DMS79 (cell line): ENCODE measurements at places on chromosomes 1 and 21.

- peak; percentile 39 for DNase-seq
These were observed 733 bp downstream of the KDM5B start for GRCh38 chr1:202807451-202807925.

DNA sequence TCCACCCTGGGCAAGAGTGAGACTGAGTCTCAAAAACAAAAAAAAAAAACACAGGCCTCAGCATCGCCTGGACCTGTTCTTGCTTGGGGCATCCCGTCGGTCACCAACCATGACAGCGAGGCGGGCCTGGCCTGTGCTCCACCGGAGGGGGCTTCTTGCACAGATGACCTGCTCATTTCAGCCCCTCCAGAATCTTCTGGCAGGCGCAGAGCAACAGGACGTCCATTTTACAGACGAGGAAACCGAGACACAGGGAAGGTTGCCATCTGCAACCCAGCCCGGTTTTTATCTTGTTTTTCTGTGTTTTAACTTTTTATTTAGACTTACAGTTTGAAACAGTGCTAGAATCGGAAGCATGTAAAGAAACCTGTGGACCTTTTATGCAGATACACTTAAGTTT lies 918 bp downstream of the CSTB start:
- DNase-seq = no peak

DNA sequence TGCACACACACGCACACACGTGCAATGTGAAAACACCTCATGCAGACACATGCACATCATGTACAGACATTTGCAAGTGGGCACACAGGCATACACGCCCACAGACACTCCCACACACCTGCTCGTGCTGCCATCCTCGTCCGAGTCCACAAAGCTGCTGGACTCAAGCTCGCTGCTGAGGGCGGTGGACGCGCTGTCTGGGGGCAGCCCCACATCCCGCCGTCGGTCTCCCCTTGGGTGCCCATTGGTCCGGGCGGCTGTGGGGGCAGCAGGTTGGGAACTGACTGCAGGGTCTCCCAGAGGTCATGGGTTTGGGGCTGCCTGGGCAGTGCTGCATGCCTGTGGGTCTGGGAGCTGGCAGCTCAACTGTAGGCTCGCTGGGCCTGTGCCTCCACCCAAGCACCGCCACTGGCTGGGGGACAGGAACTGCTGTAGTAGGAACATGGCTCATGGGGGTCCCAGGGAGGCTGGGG lies 7.6 kb downstream of the DVL1 start:
- no peak for DNase-seq

DNA sequence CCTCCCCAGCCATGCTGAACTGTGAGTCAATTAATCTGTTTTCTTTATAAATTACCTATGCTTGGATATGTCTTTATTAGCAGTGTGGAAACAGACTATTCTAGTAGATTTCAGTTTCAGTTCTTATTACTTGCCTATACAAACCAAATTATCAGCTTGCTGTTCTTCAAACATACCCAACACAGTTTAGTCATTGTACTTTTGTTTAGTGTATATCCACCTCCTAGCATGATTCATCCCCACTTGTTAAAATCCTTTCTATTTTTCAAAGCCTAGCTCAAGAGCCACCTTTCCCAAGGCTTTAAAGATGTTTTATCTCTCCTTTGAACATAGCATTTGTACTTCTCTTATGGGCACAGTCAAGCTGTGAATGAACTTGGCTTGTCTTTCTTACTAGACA lies 195.6 kb upstream of the ZRANB2 start:
- DNase-seq = no peak

DNA sequence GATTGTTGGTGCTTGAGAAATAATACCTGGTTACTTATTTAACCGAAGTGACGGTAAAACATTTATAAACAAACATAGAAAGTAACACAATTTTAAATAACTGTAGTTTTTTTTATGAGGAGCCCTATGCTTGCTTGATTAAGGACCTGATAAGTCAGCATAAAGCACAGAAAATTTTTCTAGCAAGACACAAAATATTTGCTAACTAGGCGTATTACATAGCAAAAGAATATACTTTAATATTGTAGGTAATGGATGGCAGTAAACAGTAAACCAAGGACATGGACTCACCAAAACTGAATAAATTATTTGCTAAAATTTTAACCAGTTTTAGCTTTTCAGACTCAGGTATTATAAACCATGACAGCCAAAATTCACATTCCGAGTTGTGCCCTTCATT lies 90.9 kb downstream of the MAST2 start:
- DNase-seq = no peak

GRCh38 chr1:119898981-119899720 lies 2.8 kb upstream of the ADAM30 start:
- no peak for DNase-seq

- DNase-seq = no peak
These were observed at the start of gene GUCA2B for GRCh38 chr1:42152907-42153600. Gene GUCA2B, plus strand, starts transcription at chr1:42153410. Its CDS starts 41 bp downstream, at chr1:42153451.
